Activated CD8-positive, alpha-beta memory T cell treated with anti-CD3 and anti-CD28 coated beads, Interleukin-2, amount 10 ng/mL, durations not matched to agents 7 days and 5 days (primary cell): ENCODE measurements at places on chromosomes 1 and 21. TPM values are rescaled to one million over a fixed set of nuclear protein-coding genes. Genes with fewer than 3 reads are reported as not detected.

The PER3 gene
- 4.1 TPM for total RNA-seq

The LRRC39 gene
- 0.68 TPM for total RNA-seq

The DBT gene
- 11.2 TPM for total RNA-seq

The ASCL5 gene
- not detected for total RNA-seq

The LDLRAP1 gene
- 11.0 TPM for total RNA-seq

The EPHA2 gene
- not detected for total RNA-seq

The LCE2C gene
- total RNA-seq = not detected

The ATP6V1G3 gene
- total RNA-seq = not detected

The ATAD3C gene
- total RNA-seq = 0.87 TPM

The DESI2 gene
- 26.4 TPM for total RNA-seq
